ENCODE measurements at places on chromosomes 12 and 14.

- no peak for DNase-seq
These were observed 444 bp downstream of the DRAM1 start for GRCh38 chr12:101877806-101878242.

DNA sequence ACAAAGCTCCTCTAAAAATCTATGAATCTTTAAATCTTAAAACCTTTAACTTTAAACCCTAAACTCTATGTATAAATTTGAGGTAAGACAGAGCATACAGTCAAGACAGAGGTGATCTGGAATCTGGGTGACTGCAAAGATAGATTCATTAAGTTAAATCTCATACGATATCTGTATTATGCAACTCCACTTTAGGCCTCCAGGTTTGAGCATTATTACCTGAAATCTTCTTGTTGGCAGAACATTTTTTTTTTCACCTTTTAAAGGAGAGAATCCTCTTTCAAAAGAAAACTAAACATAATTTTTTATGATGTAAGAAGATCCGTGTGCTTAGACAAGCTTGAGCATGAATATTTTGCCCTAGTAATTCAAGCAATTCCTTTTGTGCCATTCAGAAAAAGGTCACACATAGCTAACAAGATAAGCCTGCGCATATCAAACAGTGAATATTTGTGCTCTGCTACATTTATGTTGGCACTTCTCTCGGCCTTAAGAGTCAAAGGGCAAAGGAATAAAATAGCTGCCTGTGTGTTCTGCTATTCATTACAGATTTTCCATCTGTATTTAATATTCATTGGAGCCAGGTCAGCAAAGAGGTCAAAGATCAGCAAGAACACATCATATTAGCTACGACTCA, 163.3 kb downstream of the TMTC3 start:
- DNase-seq = no peak

- no peak for DNase-seq
These were observed 53.8 kb downstream of the SETD3 start for GRCh38 chr14:99426813-99427346.

- no peak for DNase-seq
These were observed 22.2 kb downstream of the DUSP16 start for GRCh38 chr12:12540261-12541013.

DNA sequence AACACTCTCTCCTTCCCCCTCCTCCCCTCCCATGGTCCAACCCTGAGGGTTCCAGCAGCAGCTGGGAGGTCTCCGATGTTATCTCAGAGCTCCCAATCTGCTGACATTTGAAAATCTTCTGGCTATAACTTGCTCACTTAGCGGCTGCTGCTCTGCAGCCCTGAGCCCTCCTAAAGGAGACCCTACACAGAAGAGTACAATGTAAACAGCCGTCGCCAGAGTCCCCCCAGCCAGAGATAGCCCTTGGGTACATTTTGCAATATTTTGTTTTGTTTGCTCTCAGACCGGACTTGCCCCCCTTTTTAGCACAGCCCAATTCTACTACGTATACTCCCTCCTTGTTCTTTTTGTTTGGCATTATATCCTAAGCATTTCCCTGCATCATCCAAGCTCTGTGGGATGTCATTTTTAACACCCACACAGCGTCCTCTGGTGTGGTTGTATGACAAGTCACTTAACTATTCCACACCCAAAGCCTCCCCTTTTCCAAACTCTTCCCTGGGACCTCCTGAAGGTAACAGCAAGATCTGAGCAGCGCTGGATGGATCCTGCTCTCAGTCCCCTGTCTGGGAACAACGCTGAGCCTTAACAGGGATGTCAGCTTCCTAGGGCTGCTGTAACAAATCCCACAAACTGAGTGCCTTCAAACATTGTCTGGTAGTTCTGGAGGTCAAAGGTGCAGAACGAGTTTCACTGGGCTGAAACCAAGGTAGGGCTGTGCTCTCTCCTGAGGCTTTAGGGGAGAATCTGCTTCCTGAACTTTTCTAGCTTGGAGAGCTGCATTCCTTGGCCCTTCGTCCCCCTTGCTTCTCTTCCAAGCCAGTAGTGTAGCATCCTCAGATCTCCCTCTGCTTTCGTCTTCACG, 25.3 kb upstream of the TCL1B start:
- no peak for DNase-seq

GRCh38 chr12:80271780-80272179, 172.3 kb upstream of the PTPRQ start:
- no peak for DNase-seq

GRCh38 chr14:24298892-24299254, 707 bp downstream of the DHRS1 start:
- no peak for DNase-seq

DNA sequence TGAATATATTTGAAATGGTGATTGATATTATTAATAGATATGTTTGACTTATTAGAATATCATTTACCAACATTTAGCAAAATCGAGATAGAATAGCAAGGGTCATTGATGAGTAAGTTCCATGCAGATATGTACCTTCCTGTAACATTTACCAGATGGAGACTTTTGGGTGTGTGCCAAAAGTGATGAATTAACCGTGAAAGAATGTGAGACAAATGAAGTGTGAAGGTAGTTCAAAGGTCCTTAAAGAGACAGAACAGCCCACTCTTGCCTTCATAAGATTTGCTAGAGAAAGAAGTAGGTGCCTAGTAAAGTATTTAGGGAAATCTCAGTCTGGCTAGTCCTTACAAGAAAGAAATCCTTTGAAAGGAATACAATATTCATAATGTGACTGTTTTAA, 45.5 kb downstream of the FGD4 start:
- no peak for DNase-seq

DNA sequence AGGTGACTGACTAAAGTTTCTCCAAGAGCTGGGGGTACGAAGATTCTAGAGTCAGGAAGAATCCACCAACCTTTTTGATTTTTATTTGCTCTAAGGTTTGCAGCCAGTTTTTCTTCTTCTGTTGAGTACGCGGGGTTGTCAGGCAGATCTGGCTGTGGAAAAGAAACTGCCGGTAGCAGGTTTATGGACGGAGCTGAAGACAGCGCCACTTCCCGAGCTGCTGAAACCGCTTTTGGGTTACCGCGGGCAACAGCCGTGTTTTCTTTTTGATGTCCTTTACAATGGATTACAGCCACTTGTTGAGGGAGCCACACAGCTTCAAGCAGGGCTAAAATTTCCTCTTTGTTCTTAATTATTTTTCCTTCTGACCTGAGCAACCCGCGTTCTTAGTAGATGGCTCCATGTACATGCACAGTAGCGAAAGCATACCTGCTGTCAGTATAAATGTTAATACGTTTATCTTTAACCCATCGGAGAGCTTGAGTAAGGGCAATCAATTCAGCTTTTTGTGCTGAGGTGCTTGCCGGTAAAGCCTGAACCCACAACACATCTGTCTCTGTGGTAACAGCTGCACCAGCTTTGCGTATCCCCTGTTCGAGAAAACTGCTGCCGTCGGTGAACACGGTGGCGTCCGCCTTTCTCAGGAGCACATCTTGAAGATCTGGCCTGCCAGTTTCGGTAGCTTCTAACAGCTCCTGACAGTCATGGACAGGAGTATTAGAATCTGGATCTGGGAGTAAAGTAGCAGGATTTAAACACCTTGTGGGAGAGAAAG, 674.3 kb downstream of the TMEM121 start:
- DNase-seq = no peak

GRCh38 chr14:90115780-90116179, 54.0 kb downstream of the KCNK13 start:
- DNase-seq = no peak

DNA sequence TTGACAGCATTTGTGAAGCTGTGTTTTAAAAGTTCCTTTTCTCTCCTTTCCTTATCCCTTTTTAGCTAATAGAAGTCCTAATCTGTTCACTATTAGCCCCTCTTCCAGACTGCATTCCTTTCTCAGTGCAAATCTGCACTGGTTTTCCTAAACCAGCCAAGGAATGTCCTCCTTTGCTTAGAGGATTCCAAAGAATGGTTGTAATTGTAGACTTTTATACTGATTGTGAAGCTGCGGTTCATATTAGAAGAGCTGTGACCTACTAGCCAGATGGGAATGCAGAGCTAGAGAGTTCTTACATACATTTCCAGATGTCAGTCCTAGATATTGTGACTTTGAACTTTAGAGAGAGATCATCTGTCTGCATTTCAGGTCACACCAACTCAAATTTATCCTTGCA, 79.8 kb downstream of the MYRFL start:
- no peak for DNase-seq

- no peak for DNase-seq
These were observed 17.2 kb downstream of the MAP3K12 start for GRCh38 chr12:53481939-53482586.

DNA sequence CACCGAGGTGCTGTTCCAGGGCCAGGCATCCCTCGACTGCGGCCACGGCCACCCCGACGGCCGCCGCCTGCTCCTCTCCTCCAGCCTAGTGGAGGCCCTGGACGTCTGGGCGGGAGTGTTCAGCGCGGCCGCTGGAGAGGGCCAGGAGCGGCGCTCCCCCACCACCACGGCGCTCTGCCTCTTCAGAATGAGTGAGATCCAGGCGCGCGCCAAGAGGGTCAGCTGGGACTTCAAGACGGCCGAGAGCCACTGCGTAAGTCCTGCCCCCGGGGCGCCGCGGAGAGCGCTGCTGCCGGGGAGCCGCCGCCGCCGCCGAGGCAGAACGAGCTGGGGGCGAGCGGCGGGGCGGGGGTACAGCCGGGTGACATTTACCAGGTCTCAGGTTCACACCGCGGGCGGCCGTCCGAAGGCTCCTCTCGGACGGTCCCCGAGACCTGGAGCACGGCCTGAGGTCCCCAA, 1.4 kb downstream of the PLXNC1 start:
- no peak for DNase-seq

DNA sequence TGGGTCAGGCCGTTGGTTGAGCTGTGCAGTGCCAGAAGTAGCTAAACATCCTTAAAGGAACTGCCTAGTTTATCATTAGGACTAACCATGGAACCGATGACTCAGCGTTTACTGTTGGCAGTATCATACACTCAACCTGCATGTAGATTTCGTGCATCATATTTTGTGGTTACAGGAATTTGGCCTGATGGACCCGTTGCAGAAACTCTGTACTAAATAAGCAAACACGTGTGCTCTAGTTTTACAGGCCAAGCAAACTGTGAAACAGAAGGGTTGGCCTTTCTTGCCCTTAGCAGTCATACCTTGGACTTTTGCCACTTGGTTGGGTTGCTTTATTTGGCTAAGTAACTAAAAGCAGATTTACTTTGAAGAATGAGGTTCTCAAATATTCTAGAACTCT, 35.6 kb downstream of the DGLUCY start:
- no peak for DNase-seq

DNA sequence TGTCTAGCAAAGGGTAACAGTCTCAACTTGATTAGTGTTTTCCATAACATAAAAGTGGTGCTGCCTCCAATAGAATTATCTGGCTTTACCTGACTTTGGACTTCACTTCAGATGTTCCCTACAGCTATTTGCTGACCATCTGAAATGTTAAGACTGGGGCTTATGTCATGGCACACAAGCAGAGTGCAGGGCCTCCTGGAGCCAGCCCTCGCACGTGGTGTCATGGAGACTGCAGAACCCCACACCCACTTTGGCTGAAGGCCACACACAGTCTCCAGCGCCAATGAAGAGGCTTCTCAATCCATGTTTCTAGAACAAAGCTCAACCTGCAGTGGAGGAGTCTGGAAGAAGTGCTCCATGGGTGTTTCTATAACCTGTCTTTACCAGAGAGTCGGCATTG, 169.6 kb upstream of the FRMD6 start:
- DNase-seq = no peak

GRCh38 chr12:53596920-53597363, 29.2 kb downstream of the ATF7 start:
- DNase-seq = no peak

- DNase-seq = peak; percentile 85
These were observed at the start of gene ARHGDIB for GRCh38 chr12:14961466-14962152. Gene ARHGDIB (minus strand): TSS chr12:14961601. CDS start chr12:14950712, 10,889 bp downstream.

- no peak for DNase-seq
These were observed 10.8 kb downstream of the BMAL2 start for GRCh38 chr12:27343255-27344000.

DNA sequence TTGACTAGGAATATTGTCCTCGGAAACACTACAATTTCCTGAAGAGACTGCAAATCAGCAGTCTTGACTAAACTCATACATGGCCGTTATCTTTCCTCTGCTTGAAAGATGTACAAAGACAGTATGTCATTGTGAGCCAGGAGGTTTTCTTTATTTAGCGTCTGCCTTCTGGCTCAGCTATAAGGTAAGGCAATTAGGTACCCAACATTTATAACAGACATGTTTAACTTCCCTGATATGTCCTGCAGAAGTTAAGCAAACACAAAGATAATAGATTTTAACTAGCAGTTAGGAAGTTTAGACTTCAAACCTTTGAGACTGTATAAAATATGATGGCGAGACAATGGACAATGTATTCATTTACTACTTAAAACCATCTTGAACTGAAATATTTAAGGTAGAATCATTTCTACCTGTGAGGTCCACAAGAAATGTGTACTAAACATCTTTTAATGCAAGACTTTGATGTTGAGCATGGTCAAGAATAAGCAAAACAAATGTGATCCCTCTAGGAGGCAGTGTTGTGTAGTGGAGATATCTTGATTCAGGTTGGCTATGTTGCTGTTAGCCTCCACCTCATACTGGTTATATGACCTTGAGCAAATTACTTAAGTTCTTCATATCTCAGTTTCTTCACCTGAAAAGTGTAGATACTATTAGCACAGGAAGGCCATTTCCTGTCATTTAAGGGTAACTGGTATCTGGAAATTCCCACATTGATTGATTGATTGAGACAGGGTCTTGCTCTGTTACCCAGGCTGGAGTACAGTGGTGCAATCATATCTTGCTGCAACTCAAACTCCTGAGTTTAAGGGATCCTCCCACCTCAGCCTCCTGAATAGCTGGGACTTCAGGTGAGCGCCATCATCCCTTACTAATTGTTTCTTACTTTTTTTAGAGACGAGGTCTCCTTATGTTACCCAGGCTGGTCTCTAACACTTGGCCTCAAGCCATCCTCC, 96.3 kb upstream of the EEA1 start:
- DNase-seq = peak; percentile 19

DNA sequence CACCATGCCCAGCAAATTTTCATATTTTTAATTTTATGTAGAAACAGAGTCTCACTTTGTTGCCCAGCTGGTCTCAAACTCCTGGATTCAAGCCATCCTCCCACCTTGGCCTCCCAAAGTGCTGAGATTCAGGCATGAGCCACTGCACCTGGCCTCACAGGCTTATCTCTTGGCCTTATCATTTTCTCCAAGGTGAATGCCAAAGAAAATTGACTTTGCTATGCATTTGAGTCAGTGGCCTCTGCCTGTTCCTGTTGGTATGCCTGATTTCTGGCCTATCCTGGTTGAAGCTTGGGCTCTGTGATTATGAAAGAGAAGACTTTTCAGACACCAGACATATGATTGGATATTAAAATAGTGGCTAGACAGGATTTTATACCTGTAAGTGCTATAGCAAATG, 34.2 kb downstream of the MANSC1 start:
- DNase-seq = no peak

Measured in GDM1 (cell line).